Stimulated activated CD8-positive, alpha-beta memory T cell treated with anti-CD3 and anti-CD28 coated beads, Interleukin-15, amount 100 ng/mL, for 48 hours (primary cell): ENCODE measurements at places on chromosomes 12 and 14.

DNA sequence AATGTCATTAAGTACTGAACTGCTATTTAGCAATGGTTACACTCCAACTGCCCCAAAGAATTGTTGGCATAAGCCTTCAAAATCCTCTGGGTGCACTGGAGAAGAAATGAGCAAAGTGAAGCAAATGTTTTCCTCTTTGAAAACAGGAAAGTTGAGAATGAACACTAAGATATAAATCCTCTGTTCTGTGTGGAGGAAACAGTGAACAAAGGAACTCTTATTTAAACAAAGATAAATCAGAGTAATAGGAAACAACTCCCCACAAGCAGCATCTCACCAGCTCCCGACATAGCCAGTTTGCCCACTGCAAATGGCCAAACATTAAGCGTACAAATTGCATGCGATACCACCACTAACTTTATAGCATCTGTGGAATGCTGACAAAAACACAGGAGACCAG lies 54.0 kb downstream of the BCAT1 start:
- no peak for DNase-seq

- DNase-seq, result no peak
Measured at GRCh38 chr14:30994681-30995620, 30.5 kb upstream of the AP4S1 start.

GRCh38 chr14:87181288-87181687 lies 811.7 kb downstream of the GALC start:
- no peak for DNase-seq

GRCh38 chr12:131210506-131211339 lies 257.0 kb downstream of the ADGRD1 start:
- DNase-seq, result no peak

GRCh38 chr12:93785249-93786010 lies 108.3 kb downstream of the CRADD start:
- DNase-seq, result peak; percentile 31

DNA sequence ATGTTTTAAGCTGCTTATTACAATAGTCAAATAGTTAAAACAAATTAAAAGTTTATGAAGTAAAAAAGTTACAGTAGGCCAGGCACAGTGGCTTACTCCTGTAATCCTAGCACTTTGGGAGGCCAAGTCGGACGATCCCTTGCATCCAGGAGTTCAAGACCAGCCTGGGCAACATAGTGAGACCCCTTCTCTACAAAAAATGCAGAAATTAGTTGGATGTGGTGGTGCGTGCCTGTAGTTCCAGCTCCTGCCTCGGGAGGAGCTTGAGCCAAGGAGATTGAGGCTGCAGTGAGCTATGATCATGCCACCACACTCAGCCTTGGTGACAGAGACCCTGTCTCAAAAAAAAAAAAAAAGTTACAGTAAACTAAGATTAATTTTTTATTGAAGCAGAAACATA lies 142.6 kb downstream of the MIPOL1 start:
- DNase-seq, result no peak

- DNase-seq, result no peak
Measured at GRCh38 chr12:97452230-97452629, 10.4 kb upstream of the RMST start.

DNA sequence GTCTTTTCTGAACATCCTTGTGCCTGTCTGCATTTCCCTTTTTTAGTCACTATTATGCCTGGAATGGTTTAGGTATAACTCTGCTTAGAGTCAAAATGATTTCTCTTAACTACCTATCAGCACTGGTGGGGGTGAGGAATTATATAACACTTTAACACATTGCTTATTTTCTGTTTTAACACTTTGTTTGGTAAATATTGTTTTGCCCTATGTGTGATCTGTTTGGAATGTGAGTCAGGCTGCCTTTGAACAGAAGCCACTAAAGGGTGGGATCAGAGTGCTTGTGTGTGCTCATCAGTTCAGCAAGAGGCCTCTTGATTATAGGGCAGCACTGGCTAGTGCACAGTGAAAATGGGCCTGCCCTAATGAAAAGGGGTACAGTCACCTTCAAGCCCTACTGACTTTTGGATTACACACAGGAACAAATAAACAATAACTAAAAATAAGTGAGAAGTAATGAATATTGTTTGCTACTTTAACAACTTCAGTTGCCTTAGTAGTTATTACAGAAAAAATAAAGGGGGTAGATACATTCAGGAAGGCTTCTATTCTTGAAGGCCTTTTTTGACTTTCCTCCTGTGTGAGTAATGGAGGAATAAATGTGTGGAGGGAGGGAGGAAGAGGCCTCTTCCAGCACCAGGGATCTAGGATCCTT lies 23.2 kb downstream of the NGDN start:
- DNase-seq, result no peak

GRCh38 chr12:6827437-6827911 lies 733 bp upstream of the P3H3 start:
- DNase-seq, result peak; percentile 31

DNA sequence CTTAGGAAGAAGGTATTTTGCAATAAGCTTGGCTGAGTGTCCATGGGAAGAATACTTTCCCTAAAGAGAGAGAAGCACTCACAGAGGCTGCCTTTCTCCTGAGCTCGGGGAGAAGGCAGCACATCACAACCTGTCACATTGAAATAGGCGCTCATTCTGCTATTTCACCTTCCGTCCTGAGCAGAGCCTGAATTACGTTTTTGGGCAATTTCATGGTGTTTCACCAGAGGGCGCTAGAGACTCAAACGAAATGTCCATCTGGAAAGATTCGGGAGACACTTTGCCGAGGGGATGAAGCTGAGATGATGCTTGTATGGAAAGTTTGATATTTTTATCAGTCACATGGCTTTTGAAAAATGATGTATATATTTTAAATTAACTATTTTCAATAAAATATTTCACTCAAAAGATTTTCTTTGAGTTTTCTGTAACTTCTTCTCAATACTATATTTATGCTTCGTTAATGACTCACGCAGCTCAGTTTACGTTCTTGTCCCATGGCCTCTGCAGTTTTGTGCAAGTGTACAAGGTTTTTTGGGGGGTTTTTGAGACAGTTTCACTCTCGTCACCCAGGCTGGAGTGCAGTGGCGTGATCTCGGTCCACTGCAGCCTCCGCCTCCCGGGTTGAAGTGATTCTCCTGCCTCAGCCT lies 17.4 kb upstream of the B4GALNT3 start:
- no peak for DNase-seq

DNA sequence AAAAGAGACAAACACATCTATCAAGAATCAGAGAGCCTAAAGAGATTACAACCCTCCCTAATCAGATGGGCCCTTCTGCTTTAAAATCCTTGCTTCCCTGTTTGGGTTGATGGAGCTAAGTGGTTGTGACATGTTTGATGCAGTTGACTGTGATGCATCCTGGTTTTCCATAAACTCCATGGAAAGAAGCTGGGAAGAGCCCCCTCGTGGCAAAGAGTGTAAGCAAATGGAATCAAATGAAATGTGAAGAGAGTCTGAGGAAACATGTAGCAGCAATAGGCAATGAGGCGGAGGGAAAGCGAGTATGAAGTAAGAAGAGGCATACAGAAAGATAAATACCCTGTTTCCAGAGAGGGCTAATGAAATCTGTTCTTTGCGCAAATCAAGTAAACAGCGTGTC lies 70.4 kb upstream of the SLCO1C1 start:
- DNase-seq, result no peak

GRCh38 chr14:68137704-68138619 lies 318.4 kb downstream of the RAD51B start:
- no peak for DNase-seq

DNA sequence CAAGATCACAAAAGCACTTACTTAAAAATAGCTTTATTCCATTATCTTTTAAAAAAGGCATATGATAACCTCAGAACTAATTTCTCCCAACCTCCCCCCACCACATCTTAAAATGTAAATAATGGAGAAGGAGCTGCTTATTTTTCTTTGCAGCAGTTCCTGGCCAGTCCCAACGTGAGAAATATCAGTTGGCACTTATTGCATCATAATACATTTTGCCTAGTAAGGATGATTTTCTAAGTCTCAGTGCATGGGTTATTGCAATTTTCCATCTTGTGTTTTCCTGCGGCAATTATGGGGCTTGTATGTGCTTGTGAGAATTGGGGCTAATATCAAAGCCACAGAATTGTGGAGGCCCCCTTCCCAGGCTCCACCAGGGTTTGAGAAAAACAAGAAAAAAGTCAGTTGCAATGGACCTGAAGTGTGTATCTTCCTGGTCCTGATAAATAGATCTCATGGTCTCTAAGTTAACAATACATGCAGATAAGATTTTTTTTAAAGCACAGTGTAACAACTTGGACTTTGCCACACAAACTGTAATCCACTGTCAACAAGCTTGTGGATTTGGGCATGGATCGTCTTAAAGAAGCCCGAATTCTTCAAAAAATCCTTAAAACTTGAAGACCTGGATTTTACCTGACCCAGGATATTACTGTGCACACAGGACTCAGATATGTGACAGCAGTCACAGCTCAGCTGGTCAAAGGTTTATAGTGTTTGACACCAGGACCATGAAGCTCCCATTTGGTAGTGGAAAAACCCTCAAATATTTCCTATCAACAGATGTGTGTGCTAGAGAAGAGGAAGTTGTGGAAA lies 2.8 kb upstream of the WSB2 start:
- DNase-seq, result no peak

DNA sequence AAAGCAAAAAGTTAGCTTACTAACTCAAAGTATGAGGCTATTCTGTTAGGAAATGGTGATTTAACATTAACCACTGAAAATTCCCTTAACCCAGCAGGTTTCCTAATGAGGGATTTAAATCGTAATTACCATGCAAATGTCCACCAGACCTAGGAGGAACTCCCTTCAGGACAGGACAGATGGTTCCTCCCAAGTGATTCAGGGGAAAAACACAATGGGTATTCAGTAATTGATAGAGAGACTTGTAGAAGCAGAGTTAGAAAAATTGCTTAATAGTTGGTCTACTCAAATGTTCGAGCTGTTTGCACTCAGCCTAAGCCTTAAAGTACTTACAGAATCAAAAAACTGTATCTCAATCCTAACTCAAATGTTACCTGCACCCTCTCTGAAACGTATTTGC lies 21.6 kb downstream of the RERGL start:
- DNase-seq, result no peak

DNA sequence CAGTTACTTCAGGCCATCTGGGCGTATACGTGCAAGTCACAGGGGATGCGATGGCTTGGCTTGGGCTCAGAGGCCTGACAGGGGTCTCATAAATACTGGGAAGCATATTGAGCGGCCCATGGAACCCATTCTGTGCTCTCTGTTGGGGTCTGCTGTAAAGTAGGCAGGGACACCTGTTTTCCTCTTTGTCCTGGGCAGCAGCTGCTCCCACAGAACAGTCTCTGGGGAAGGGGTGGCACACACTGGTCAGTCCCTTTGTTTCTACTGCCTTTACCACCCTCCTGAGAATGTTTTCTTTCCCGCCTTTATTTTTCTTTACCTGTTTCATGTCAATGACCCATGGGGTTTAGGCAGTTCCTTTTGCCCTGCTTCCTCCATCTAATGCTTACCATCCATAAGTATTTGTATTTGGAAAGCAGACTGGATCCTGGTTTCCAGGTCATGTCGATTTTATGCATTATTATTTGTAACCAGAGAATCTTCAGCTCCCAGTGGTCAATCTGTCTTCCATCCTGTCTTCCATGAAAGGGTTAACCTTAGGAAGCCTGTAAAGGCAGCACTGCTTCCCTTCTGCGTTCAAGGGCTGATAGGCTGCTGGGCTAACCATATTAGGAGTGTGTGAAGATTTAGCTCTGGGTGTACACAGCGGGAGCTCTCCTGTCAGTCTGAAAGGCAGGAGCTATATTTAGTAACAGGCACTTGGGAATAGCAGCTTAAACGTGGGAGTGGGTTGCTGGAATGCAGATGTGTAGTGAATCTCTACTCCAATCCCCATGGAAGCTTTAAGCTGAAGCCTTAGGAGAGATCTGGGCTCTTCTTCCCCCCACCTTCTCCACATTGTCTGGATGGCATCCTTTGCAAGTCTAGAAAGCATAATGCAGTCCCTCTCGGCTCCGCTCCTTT lies 124.0 kb downstream of the DYRK2 start:
- no peak for DNase-seq
